ENCODE measurements at places on chromosomes 16 and 17.

GRCh38 chr17:58699771-58700170 lies 7.4 kb downstream of the RAD51C start:
- DNase-seq = no peak

GRCh38 chr16:17294856-17295255 lies 175.9 kb downstream of the XYLT1 start:
- DNase-seq = no peak

DNA sequence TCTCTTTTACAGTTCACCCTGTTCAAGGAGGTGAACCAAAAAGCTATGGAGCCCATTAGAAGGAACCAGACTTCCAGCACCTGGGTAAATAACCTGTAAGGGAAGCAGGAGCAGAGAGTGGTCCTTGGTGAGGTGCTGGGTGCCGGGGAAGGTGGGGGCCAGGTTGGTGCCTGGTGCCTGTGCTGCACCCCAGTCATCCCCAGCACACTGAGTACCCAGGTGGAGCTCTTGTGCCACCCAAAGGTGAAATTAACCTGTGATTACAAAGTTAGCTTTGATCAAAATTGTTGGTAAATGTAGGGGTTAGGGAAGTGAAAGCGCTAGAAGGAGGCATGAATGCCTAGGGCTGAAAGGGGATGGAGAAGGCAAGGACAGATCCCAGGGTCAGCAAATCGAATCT lies 58.6 kb downstream of the CDRT4 start:
- DNase-seq = no peak

- no peak for DNase-seq
Observed at GRCh38 chr16:68539711-68540239, 684 bp downstream of the ZFP90 start.

GRCh38 chr16:84143784-84144199 lies 1.2 kb downstream of the HSDL1 start:
- no peak for DNase-seq

- DNase-seq = no peak
Observed at GRCh38 chr17:7023576-7024401, 939 bp downstream of the BCL6B start.

- no peak for DNase-seq
Observed at GRCh38 chr17:50129728-50130558, at the start of gene SAMD14. Gene SAMD14, minus strand, starts transcription at chr17:50130160. Its CDS starts 5,201 bp downstream, at chr17:50124959.

- DNase-seq = no peak
Observed at GRCh38 chr16:87366288-87366687, 17.3 kb downstream of the FBXO31 start.

GRCh38 chr16:11030990-11031510 lies 86.7 kb downstream of the CLEC16A start:
- DNase-seq = no peak

DNA sequence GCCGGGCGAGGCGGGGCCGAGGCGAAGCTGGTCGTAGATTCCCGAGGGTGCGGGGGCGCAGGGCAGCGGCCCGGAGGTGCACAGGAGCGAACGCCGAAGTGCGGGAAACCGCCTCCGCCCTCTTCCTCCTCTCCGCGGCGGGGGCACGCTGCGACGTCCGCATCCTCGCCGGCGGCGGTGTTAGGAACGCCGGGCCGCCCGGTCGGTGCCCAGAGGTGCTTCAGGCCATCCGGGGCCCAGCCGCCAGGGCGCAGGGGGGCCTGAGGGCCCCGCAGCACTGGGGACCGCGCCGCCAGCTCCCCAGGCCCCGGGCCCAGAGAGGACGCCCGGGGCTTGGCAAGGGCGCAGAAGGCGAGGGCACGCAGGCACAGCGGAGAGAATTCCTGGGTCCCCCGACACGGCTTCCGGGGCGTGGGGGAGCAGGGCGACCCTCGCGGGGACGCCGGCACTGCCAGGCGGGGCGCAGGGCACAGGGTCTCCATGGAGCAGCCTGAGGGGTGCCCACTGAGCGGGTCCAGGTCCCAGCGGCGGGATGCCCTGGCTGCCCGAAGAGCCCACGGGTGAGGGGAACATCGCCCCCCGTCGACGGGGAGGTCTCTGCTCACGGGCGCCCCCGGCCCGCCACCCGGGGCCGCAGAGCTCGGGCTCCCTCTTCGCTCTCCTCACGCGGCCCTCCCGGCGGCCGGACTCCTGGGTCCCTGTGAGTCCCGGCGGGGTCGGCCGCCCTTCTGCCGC lies 576 bp downstream of the EPOP start:
- no peak for DNase-seq

- no peak for DNase-seq
Observed at GRCh38 chr17:57369509-57369945, 113.2 kb downstream of the MSI2 start.

GRCh38 chr16:46843898-46844642 lies 13.1 kb upstream of the C16orf87 start:
- no peak for DNase-seq

DNA sequence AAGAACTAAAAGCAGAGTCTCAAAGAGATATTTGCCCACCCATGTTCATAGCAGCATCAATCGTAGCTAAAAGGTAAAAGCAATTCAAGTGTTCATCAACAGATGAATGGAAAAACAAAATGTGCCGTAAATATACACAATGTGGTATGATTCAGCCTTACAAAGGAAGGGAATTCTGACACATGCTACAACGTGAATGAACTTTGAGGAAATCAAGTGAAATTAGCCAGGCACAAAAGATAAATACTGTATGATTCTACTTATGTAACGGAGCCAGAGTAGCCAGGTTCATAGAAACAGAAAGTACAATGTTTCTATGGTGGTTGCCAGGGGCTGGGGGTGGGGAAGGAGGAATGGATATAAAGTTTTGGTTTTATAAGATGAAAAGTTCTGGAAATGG lies 57.8 kb upstream of the IL34 start:
- no peak for DNase-seq

GRCh38 chr17:41434415-41434814 lies 6.4 kb downstream of the KRT38 start:
- no peak for DNase-seq

GRCh38 chr16:78953526-78953925 lies 647.0 kb downstream of the MAF start:
- DNase-seq = no peak

DNA sequence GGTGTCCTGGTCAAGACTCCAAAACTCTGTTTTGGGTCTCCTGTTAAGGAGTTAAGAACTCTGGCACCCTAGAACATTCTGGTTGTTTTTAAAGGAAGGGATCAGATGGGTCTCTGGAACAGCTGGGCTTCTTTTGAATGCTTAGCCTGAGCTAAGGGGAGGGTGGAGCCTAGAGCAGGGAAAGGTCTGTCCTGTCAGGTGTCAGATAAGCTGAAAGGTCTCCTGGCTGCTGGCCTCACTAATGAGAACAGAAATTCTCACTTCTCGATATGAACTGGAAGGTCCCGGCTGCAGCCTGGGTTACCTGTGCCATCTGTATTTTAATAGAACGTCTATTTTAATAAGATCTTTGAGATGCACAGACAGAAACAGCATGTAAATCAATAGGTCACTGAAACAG lies 69.0 kb downstream of the RAP1GAP2 start:
- no peak for DNase-seq

DNA sequence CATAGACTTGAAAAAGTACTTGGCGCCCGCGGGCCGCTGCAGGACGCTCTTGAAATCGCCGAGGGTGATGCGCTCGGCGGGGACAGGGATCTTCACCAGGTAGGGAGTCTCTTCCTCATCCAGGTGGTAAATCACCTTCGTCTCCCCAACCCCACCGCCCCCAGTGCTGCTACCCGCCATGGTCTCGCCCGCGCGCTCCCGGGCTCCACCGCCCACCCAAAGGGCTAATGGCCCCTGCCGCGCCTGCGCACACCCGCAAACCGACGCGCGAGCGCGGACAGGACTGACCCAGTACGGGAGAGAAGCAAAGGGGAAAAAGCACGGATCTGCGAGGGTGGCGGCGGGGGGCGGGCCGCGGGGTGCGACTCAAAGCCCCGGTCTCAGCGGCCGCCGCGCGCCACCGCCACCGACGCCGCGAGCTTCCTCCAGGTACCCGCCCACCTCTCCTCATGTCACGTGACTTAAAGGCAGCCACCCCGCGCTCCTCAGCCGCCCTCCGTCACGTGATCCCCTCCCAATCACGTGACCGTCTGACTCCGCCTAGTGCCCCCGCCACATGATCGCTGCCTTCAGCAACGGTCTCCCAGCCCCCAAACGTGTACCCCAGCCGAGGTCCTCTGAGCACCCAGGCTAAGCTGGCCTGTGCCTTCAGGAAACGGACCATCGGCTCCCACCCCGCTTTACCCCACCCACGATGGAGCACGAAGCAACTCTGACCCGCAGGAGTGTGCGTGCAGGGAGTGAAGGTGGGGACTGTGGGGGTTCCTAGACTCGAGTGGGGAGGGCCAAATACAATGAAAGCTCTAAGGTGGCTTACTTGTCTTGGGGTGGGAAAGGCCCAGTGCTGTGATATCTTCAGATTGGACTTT lies at the start of gene DVL2:
DVL2 (minus strand) TSS at position 435 of the 869 bp plus-strand sequence; CDS start at position 180, 255 bp downstream.
- DNase-seq = no peak

GRCh38 chr17:35148144-35148543 lies 527 bp downstream of the UNC45B start:
- no peak for DNase-seq

GRCh38 chr16:81602256-81602776 lies 157.7 kb downstream of the CMIP start:
- DNase-seq = no peak

DNA sequence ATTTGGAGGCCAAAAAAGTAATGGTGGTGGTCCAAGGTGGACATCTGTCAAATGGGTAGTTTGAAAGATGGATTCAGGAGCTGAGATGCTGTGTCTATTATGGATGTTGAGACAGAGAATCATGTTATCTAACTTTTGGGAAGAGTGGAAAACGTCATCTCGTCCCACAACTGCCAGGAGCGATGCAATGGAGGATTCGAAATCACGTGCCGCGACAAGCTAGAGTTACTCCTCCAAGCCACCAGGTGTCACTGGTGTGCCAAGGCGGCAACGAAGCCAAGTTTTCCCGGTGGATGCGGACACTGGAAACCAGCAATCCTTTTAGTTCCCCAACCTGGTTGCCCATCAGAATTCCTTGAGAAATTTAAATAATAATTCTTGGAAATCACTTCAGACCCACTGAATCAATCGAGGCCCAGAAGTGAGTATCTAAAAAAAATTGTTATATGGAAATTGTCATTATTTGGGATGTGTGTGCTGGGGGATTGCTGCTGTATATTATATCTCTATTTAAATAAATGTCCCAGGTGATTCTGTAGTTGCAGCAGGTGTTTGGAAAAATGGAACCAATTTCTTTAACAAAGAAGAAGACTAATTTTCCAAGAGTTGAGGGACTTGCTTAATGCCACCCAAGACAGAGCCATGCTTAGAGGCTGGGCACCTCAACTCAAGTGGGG lies 206.1 kb downstream of the HAPSTR1 start:
- no peak for DNase-seq

DNA sequence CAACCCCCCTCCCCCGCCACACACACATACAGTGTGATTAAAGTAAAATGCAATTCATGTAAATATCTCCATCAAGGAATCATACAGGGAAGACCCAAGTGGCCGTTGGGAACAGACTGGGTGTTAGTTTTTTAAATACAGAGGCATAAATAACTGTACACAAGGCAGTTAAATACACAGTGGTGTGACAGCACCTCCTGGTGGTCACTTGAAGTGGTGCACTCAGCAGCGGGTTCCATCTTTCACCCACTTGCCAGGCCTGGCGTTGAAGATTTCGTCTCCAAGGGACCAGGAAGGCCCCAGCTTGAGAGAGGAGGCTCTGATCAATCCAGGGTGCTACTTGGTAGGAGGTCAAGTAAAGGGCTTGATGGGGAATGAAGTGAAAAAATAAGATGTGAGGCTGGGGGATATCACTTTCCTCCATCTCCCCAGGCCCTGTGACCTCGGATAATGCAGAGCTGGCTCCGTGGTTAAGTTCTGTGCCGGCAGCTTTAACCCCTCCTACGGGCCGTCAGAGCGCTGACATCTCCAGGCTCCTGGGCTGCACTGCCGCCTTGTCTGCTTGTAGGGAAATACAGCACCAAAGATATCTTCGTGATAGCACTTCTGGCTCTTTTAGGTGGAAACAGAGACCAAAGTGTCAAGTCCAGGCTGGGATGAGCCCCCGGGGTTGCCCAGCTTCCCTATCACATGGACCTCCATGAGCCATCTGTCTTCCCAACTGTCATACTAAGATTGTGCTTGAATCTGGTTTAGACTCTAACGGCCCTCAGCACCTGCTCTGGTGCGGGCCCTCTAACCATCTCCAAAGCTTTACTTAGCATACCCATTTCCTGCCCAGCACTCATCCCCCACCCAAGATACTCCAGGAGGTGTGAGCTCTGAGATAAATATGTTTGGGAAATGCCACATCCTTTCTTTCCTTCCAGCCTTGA lies 20.7 kb downstream of the LGALS9 start:
- DNase-seq = no peak

- DNase-seq = no peak
Observed at GRCh38 chr16:27226476-27226875, 23.1 kb downstream of the KDM8 start.

DNA sequence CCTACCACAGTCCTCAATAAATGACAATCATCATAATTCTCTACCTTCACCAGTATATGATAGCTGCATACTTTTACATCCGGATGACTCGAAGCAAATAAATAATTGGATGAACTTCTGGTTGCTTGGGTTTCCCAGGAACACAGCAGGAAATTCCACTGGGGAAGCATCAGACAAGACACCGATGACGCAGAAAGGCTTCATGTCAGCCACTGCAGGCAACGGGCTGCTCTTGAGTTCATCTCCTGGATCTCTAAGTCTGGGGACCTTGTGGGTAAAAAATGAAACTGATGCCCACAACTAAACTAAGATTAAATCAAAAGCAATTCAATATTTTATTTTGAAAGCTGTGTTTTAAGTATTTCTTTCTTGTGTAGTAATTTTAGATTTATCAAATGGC lies 472.1 kb upstream of the C16orf82 start:
- DNase-seq = no peak

DNA sequence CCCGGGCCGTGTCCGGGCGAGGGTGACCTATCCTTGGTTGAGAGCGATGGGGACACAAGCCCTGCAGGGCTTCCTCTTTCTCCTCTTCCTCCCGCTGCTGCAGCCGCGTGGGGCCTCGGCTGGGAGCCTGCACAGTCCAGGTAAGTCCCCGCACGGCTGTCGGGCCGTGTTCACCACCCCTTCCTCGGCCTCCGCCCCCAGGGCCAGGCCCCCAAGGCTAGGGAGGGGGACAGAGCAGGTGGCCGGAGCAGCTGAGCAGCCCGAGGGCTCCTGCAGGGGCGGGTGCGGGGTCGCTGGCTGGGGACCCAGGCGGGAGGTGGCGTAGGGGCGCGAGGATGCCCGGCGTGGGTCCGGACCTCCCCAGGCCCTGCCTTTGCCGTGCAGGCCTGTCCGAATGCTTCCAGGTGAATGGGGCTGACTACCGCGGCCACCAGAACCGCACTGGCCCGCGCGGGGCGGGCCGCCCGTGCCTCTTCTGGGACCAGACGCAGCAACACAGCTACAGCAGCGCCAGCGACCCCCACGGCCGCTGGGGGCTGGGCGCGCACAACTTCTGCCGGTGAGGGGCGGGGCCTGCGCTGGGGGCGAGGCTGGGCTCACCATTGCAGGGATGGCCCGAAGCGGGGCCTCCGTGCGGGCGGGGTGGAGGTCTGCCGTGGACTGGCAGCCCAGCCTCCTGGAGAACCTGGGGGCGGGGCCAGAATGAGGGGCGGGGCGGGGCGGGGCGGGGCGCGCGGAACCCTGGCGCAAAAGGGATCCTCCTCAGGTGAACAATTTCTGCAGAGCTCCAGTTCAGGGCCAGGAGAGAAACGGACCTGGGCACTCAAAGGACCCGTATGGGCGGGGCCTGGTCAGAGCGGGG lies 631 bp downstream of the KREMEN2 start:
- no peak for DNase-seq

GRCh38 chr17:67372751-67373150 lies 4.3 kb upstream of the PITPNC1 start:
- no peak for DNase-seq

All from AG04449 (cell line).